ENCODE measurements at places on chromosomes 2 and 18.

GRCh38 chr2:16394072-16394985 is 271.3 kb downstream of the CYRIA start:
- DNase-seq, result peak; percentile 44

DNA sequence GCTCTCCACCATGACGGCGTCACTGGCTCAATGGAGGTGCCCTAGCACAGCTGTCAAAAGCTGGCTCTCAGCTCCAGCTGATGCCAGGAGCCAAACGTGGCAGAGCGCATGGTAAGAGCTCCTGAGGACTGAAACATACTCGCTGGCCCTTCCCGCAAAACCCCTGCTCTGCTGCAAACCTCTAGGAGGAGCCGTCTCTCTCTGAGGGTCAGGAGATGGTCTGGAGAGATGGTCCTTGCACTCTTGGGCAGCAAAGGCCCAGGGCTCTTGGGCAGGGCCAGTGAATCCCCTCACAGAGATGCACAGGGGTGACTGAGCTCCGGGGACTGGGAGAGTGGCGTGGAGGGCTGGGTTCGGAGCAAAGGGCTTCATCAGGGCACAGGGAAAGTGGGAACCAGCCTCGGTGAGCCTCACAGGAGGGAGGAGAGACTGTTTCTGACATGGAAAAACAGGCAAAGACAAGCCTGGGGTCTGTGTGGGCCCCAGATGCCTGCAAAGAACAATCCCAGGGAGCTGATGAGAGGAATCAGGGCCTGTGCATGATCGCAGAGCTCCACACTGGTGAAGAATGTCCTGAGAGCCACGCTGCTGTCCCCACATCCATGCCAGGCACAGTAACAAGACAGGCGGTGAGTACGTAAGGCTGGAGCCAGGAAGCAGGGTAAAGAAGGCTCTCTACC is 17.2 kb downstream of the SNORC start:
- no peak for DNase-seq

DNA sequence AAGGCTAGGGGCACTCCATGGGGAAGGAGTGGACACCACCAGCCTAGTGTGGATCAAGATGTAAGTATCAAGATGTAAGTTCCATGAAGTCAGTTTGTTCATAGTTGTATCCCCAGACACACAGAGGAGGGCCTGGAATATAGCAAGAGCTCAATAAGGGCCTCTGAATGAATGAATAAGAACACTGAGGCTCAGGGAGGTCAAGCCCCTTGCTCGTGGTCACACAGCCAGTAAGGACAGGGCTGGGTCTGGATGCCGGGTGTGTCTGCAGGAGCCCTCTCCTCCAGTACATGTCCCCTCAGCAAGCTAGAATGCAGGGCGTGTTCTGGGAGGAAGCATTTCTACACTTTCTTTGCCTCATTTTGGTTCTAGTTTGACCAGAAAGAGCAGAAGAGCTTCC is 2.9 kb downstream of the RUFY4 start:
- no peak for DNase-seq

- no peak for DNase-seq
These were observed 221.5 kb downstream of the RIT2 start for GRCh38 chr18:42893977-42894376.

- no peak for DNase-seq
These were observed 1.1 kb downstream of the CASP8 start for GRCh38 chr2:201261471-201261870.

GRCh38 chr2:118989481-118989880 is 47.5 kb downstream of the MARCO start:
- no peak for DNase-seq

- DNase-seq, result no peak
These were observed 301.2 kb downstream of the AGPS start for GRCh38 chr2:177693658-177694339.

- DNase-seq, result no peak
These were observed 81.2 kb downstream of the EIPR1 start for GRCh38 chr2:3296182-3296972.

DNA sequence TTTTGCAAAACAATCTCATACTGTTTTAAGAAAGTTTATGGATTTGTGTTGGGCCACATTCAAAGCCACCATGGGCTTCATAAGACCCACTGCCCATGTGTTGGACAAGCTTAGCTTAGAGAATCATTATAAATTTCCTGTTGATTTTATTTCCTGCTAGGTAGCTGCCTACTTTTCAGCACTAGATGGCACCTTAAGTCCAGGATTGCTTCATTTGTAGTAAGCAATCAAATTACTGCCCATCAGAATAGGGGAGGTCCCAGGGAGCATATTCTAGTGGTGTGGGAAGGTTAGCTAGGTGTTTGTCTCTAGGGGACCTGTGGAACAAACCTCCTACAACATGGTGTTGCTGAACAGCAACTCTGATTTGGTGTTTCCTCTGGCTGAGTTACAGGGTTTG is 11.0 kb upstream of the DCDC2C start:
- no peak for DNase-seq

- peak; percentile 30 for DNase-seq
These were observed 71.3 kb downstream of the MRO start for GRCh38 chr18:50748243-50749229.

DNA sequence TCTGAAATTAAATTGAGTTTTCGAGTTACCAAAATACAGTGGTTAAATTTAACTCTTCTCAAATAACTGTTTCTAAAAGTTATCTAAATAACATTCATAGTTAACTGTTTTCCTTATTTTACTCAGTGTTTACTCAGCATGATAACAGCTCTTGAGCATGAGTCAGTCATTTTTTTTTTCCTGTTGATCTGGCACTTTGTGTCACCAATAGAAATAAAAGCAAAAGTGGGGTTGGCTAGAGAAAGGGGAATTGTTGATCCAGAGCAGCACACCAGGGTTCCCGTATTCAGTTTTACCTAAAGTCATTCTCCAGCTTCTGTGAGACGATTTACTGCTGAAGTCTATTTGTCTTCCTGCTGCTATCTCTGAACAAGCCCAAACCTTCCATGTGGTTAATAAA is 851.6 kb downstream of the DCC start:
- no peak for DNase-seq

GRCh38 chr2:240154606-240155005 is 14.1 kb upstream of the OTOS start:
- DNase-seq, result no peak

- no peak for DNase-seq
These were observed 332.3 kb downstream of the CLIP4 start for GRCh38 chr2:29447513-29447912.

DNA sequence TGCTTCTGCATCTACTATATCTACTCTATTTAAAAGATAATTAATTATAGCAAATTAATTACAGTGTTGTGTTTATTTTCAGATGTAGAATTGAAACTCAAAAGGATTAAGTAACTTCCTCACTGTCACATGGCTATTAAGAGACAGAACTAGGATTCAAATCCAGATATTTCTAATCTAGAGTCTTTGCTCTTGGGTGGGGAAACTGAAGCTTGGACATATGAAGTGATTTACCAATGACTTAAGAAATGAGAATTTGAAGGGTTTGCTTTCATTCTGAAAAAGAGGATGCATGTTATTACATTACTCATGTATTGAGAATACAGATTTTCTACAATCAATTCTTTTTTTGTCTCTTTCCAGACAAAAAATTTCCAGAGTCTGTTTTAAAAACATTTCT is 191.5 kb upstream of the SMAD7 start:
- no peak for DNase-seq

GRCh38 chr2:10305254-10305635 is 2.5 kb downstream of the HPCAL1 start:
- no peak for DNase-seq
